Thoracic aorta endothelial cell (primary cell): ENCODE measurements at places on chromosomes 7 and 10. TPM values are rescaled to one million over a fixed set of nuclear protein-coding genes. Genes with fewer than 3 reads are reported as not detected.

The STN1 gene
- 22.2 and 22.5 TPM in 2 replicates for total RNA-seq

The HTRA1 gene
- 22.4 and 37.0 TPM in 2 replicates for total RNA-seq

The ZMIZ2 gene
- total RNA-seq: 19.8 and 29.1 TPM in 2 replicates

The GJC3 gene
- 0.13 TPM in 1 of 2 replicates, not detected in the other for total RNA-seq

The TRIM73 gene
- 0.43 and 0.66 TPM in 2 replicates for total RNA-seq

The TMEM176A gene
- not detected in 2 replicates for total RNA-seq

The TMEM26 gene
- total RNA-seq: 0.07 TPM in 1 of 2 replicates, not detected in the other

The MEOX2 gene
- not detected in 2 replicates for total RNA-seq

The FOXI2 gene
- total RNA-seq: not detected in 2 replicates

The AOC1 gene
- total RNA-seq: not detected in 2 replicates

The AMPH gene
- total RNA-seq: 0.07 TPM in 1 of 2 replicates, not detected in the other

The ORAI2 gene
- total RNA-seq: 51.2 and 62.2 TPM in 2 replicates

The FKBP6 gene
- not detected in 2 replicates for total RNA-seq

The PLAU gene
- total RNA-seq: 18.1 and 26.0 TPM in 2 replicates

The LDB3 gene
- total RNA-seq: not detected in 2 replicates

The CCL26 gene
- not detected in 2 replicates for total RNA-seq

The CUBN gene
- 3.1 and 5.2 TPM in 2 replicates for total RNA-seq

The COL28A1 gene
- not detected in 2 replicates for total RNA-seq

The YWHAG gene
- total RNA-seq: 213 and 249 TPM in 2 replicates

The PPP1R3C gene
- total RNA-seq: 1.1 and 1.6 TPM in 2 replicates

The CRHR2 gene
- total RNA-seq: not detected in 2 replicates

The CLCN1 gene
- total RNA-seq: not detected in 2 replicates

The TAS2R3 gene
- 1.4 and 1.7 TPM in 2 replicates for total RNA-seq

The FGF8 gene
- 0.13 TPM in 1 of 2 replicates, not detected in the other for total RNA-seq

The ITIH2 gene
- total RNA-seq: not detected in 2 replicates

The TMEM184A gene
- total RNA-seq: not detected in 2 replicates

The ANKRD26 gene
- 15.1 and 16.4 TPM in 2 replicates for total RNA-seq

The TMEM139 gene
- total RNA-seq: not detected in 2 replicates

The INTS15 gene
- 19.2 and 26.7 TPM in 2 replicates for total RNA-seq

The CCL24 gene
- 0.53 TPM in 1 of 2 replicates, not detected in the other for total RNA-seq

The SEMA3C gene
- 6.6 and 10.1 TPM in 2 replicates for total RNA-seq

The KEL gene
- total RNA-seq: 0.07 and 0.13 TPM in 2 replicates

The OPN1SW gene
- total RNA-seq: not detected in 2 replicates

The SPDYE9 gene
- total RNA-seq: not detected in 2 replicates

The PILRA gene
- 0.22 and 0.40 TPM in 2 replicates for total RNA-seq

The PLPP4 gene
- total RNA-seq: 4.7 and 8.0 TPM in 2 replicates

The SEMA3A gene
- 0.29 and 0.66 TPM in 2 replicates for total RNA-seq

The HOXA4 gene
- 0.80 and 1.9 TPM in 2 replicates for total RNA-seq

The CARD11 gene
- total RNA-seq: 10.1 and 29.8 TPM in 2 replicates

The SUGCT gene
- total RNA-seq: 1.8 and 2.0 TPM in 2 replicates

The LIPK gene
- not detected in 2 replicates for total RNA-seq

The AKR1C4 gene
- total RNA-seq: not detected in 2 replicates

The CPA2 gene
- total RNA-seq: not detected in 2 replicates

The GPR146 gene
- total RNA-seq: 5.9 and 9.1 TPM in 2 replicates
